ENCODE measurements at places on chromosomes 13 and 19.

- DNase-seq, result peak; percentile 18
These were observed 54.0 kb upstream of the ATP12A start for GRCh38 chr13:24625870-24626849.

GRCh38 chr19:16957151-16957701 lies 68.4 kb downstream of the F2RL3 start:
- DNase-seq, result peak; percentile 72

GRCh38 chr19:39937787-39938186 lies 3.4 kb upstream of the FCGBP start:
- no peak for DNase-seq

DNA sequence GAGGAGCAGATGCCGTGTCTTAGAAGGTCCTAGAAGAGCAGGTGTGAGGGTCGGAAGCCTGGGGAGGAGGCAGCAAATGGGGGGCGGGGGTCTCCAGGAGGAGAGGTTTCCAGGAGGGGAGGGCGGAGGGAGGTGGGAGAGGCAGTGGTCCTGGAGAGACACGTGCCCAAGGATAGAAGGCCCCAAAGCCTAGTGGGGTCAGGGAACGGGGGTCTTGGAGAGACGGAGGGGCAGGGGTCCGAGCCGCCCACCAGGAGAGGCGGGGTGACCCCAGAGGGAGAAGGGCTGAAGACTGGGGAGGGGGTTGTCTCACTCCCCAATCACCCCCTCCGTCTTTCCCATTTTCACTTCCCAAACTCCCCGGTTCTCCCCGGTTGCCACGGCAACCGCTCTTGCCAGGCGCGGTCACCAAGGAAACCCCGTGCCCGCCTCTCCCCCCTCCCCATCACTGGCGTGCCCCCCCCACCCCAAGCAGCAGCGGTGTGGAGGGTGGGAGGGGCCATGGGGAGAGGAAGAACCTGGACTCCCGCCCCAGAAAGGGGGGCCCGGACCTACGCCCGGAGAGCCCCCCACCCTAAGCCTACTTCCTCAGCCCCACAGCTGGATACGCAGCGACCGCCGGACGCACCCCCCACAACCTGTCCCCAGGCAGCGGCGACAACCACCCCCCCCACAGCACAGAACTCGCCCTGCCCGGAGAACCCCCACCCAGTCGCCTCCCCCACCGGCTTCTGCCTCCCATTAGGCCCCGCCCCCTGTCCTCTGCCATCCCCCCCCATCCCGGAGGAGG lies 988 bp downstream of the LRRC4B start:
- DNase-seq, result no peak

- no peak for DNase-seq
These were observed 144.1 kb downstream of the DPF1 start for GRCh38 chr19:38079926-38080380.

GRCh38 chr19:4694211-4694987 lies 24.3 kb upstream of the MYDGF start:
- DNase-seq, result peak; percentile 92

DNA sequence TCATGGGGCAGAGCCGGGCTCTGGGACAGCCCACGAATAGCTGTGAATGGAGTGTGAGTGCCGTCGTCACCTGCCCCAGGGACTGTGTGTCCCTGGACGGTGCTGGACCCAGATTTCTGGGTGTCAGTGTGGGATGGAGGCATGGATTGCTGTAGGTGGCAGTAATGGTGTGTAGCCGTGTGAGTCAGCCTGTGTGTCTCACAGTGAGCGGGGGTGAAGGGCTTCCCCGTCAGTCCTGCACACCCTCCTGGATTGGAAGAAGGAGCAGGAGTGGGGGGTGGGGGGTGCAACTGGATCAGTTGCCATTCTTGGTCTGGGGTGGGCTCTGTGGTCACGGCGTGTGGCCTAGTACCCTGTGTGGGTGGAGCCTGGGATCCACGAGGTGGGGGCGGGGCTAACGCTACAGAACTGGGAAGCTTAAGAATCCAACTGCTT lies 6.5 kb upstream of the LTBP4 start:
- DNase-seq, result no peak

- no peak for DNase-seq
These were observed 468.7 kb downstream of the TSHZ3 start for GRCh38 chr19:30880551-30880950.

DNA sequence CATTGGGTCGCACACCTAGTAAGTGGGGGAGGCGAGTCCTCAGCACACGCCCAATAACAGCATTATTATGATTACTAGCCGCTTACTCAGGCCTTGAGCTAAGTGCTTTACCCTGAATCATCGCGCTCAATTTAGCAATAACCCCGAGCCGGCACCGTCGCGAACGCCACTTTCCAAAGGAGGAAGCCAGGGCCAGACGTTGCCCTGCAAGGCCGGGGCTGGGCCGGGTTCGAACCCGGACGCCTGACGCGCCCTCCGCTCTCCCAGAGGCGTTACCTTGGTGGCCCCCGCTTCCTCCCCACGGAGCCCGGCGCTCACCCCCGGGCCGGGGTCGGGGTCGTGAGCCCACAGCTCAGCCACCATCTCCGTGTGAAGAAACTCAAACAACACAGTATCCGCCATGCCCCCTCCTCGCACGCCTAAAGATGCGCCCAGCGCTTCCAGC lies at the start of gene TRAPPC6A:
TSS of gene TRAPPC6A (minus strand) at position 421 of the 445 bp plus-strand sequence. CDS start at position 402, 19 bp downstream.
- no peak for DNase-seq

DNA sequence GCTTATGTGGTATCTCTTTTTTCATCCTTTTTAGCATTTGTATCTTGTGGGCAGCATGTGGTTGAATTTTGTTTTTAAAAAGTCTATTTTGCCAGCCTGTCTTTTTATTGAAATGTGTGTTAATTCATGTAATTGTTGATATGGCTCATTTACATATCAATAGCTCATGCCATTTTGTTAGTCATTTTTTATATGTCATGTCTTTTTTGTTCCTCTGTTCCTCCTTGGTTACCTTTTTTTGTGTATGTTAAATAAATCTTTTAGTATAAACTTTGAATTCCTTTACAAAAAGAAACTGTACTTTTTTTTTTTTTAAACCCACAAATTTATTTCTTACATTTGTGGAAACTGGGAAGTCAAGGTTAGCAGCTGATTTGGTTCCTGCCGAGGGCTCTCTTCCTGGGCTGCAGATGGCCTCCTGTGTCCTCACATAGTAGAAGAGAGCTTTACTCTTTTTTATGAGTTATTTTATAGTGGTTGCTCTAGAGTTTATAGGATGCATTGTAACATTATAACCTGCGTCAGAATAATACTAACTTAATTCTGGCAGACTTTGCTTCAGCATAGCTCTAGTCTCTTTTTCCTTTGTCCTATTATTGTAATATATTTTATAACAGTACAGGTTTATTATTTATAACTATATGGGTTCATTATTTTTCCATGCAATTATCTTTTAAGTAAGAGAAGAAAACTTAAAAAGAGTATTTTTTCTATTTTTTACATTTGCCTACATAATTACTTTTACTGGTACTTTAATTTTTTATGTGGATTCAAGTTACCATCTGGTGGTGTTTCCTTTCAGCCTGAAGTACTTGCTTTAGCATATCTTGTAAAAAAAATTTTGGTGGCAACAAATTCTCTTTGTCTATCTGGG lies 86.3 kb downstream of the URI1 start:
- no peak for DNase-seq

DNA sequence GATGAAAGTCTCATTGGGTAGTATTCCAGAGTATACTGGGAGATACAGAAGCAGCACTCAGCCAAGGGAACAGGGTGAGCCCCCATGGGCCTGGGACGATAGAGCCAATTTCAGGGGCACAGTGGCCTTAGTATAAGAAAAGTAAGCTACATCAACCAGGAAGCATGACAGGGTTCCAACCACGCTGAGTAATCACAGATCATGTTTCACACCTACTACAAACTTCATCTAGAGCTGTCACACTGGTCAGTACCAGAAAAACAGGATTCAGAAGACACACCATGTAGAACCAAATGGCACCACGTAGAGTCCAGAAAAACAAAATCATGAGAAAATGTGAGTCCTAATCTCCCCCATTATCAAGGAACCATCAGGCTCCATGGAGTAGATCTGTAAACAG lies 1292.4 kb upstream of the MIR17HG start:
- no peak for DNase-seq

GRCh38 chr13:90177512-90177911 lies 1170.0 kb upstream of the MIR17HG start:
- DNase-seq, result no peak

- peak; percentile 78 for DNase-seq
These were observed 1.0 kb upstream of the KRI1 start for GRCh38 chr19:10566658-10567410.

GRCh38 chr13:94249512-94249911 lies 230.0 kb downstream of the DCT start:
- DNase-seq, result no peak

GRCh38 chr13:35356572-35356971 lies 119.9 kb downstream of the MAB21L1 start:
- no peak for DNase-seq

GRCh38 chr19:42129399-42130253 lies 2.6 kb downstream of the POU2F2 start:
- no peak for DNase-seq

- DNase-seq, result no peak
These were observed 6.9 kb downstream of the TIMM13 start for GRCh38 chr19:2420490-2420889.

Measured in suprapubic skin (tissue), 4 donors.